ENCODE measurements at places on chromosomes 1 and 21.
A peak's percentile ranks its signal among the peaks of the same experiment; 100 is the strongest.

GRCh38 chr1:76203127-76203526 is 128.6 kb downstream of the ST6GALNAC3 start:
- DNase-seq: no peak

DNA sequence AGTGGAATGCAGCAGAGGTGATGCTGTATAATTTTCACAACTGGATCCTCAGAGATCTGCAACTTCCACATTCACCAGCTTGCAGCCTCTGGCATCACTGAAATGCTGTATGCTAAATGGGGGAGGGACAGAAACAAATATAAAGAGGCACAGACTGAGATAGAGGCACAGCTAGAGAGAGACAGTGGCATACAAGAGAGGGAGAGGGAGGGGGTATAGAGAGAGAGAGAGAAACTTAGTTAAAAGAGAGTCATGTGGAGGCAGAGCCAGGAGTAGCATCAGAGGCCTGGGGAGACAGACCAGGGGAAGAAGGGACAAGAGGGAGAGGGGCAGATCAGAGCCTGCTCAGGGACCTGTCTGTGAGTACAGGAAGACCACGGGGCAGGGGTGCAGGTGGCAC is 84.5 kb upstream of the GRIK3 start:
- no peak for DNase-seq

DNA sequence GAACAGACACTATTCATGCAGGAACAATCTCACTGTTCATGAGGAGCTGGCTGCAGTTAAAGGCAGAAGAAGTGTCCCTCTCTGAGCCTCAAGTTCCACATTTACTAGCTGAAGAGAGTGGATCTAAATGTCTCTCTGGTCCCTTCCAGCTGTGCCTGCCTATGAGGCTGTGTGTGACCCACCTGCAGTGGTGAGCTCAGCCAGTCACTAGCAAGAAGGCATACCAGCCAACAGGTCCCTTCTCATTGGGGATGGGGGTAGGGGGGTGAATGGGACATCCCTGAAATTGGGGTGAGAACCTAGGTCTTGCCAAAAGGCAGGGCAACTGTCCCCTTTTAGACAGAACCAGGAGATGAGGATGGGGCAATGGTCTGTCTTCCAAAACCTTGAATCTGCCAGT is 13.6 kb downstream of the RD3 start:
- DNase-seq: no peak

GRCh38 chr1:46248122-46248920 is 758 bp downstream of the RAD54L start:
- DNase-seq: no peak

GRCh38 chr1:44000122-44000665 is 8.8 kb downstream of the CCDC24 start:
- DNase-seq: no peak

GRCh38 chr1:150487763-150488115 is 520 bp downstream of the TARS2 start:
- no peak for DNase-seq

- peak; percentile 37 for DNase-seq
Measured at GRCh38 chr1:234545517-234546386, 64.2 kb downstream of the IRF2BP2 start.

DNA sequence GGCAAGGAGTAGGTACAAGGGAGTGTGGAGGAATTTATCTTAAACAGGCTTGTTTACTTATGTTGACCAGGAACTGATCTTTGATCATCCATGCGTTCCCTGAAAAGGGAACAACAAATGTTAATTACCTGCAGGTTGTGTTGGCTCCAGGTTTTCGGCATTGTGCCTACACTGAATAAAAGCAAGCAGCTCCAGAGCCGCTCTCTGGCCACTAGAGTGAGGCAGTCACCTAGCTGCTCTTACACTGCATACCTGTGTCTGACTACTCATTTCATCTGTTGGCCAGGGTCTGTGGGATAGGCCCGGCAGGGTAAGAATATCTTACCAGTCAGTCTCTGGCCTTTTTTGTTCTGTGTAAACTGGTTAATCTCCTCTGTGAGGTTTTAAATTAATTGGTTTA is 183.6 kb downstream of the HFM1 start:
- no peak for DNase-seq

DNA sequence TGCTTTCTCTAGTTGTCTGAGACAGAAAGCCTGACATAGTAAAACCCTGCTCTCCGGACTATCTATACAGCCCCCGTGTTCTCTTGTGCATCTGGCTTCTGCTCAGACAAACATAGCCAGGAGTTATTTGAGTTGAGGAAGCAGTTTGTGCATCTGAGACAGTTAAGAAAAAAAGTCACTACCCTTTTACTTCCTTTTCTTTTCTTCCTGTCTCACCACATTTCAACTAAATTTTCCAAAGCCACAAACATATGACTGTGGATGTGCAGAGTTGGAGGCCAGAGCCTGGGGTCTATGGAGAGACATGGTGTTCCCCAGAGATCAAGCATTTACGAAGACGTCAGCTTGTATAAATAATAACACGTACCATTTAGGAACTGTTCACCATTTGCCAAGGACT is 158.5 kb upstream of the FGGY start:
- peak; percentile 40 for DNase-seq

DNA sequence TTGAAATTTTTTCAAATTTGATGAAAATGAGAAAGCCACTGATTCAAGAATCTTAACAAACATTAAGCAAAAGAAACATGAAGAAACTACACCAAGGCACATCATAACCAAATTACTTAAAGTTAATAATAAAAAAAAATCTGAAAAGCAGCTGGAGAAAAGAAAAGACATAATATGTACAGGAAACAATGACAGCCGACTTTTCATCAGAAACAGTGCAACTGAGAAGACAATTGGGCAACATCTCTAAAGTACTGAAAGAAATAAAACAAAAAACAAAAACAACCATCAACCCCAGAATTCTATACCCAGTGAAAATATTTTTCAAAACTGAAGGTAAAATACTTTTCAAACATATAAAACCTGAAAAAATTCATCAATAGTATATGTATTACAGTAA is 73.8 kb upstream of the DMRTA2 start:
- no peak for DNase-seq

GRCh38 chr1:211082824-211083223 is 51.1 kb downstream of the KCNH1 start:
- no peak for DNase-seq

DNA sequence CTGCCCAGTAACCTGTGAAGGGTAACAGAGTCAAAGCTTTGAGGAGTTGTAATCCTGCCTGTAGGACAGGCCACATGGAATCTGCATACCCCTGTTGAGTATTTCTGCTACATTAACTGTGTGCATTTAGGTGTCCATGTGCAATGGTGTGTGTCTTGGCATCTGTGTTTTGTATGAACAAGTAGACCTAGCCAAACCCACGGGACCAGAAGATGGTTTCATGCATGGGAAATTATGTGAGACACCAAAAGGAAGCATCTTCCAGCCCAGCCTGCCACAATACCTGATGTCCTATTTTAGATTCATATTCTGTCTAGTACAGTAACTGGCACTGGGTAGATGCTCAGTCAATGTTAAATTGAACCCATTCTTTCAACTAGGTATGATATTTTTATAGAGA is 70.8 kb upstream of the KCND3 start:
- no peak for DNase-seq

GRCh38 chr1:151680826-151681225 is 35.8 kb downstream of the CELF3 start:
- peak; percentile 92 for DNase-seq

GRCh38 chr1:145942871-145943270 is 14.9 kb downstream of the LIX1L start:
- DNase-seq: no peak

DNA sequence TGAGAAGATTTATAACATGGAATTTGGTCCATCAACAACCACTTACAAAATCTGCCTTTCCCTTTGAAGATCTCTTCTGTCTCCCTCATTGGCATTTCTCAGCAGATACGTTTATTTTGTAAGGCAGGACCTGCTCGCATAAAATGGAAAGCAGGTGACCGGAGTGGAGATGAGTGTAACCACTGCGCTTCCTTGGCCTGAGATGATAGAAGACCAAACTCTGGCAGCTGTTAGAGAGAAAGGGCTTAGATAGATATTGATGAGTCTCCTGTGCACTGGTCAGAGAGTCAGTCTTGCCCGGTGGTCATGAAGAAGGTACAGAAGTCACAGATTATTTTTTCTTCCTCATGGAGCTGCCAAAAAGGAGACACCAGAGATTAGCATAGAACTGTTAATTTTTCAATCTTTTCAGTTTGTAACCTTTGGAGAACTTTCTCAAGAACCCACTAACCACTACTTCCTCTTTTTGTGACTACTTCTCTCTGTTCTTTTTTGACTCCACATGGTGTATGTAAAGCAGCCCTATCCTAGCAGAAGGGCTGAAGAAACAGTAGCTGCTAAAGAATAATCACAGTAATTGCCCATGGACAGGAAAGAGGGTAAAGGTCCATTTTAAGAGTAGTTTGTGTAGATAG is 47.6 kb downstream of the FCRL3 start:
- DNase-seq: no peak

- no peak for DNase-seq
Measured at GRCh38 chr1:90591355-90591969, 125.6 kb downstream of the BARHL2 start.

- peak; percentile 97 for DNase-seq
Measured at GRCh38 chr1:247007511-247008405, at the start of gene ZNF695. TSS of gene ZNF695 (minus strand) at chr1:247008057. CDS start at chr1:247007908, 149 bp downstream.

DNA sequence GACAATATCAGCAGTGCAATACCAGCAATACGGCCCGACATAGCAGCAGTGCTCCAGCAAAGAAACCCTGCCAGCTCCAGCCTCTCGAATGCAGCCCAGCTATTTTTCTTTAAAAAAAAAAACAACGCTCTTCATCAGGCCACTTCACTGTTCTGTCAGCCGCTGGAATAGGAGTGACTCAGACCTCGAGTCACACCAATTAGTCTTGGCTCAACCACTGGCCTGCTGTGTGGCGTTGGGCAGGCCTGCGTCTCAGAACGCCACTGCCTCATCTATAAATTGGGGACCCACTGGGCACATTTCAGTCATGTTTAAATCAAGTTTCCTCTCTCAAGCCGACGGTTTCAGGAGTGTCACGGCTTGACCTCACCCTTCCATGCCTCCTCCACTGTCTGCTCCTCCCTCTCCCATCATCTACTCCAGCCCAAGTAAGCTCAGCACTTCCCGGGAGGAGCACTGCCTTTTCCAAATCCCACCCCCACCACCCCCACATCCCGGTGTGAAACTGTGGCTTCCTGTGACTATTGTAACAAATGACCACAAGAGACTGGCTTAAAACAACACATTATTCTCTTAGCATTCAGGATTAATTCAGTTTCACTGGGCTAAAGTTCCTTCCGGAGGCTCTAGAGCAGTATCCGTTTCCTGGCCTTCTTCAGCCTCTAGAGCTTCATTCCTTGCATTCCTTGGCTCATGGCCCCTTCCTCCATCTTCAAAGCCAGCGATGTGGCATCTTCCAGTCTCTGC is 71.9 kb upstream of the EFHD2 start:
- DNase-seq: peak; percentile 62

DNA sequence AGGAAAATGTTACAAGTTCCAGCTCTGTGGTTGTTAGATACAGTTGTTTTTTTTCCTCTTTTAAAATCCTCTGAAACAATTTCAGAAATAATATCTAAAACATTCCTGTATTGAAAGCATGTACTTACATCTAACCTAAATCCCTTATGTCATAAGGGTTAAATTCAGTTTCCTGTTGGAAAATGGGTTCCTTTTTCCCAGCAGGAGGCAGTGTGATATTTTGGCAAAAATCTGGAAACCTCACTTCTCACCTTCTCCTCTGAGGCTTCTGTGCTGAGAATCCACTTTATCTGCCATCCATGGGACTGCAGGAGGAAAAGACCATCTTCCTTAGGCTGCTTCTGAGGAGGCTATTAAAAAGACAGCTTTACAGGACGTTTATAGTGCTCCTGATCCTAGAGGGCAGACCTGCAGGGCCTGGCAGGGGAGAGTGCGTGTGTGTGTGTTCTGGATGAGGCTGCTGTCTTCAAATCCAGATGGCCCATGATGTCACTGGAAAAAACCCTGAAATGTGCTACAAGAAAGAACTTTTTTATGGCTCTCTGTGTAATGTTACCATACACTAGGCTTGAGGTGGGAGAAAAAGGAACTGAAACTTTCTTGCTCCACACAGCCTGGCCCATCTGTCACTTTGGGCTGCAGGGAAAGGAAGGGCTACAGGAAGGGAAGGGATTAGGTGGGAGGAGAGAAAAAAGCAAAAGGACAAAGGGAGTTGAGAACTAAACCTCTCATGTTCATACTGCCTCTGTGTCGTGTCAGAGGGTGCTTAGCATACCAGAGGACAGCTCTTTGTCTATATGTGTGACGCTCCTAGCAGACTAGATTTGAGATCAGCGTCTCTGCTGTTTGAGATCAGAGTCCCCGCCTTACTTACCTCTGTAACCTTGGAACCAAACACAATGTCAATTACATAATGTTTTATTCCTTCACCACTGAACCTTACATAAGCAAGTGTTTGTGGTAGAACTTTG is 379.2 kb upstream of the SPAG17 start:
- peak; percentile 23 for DNase-seq

GRCh38 chr21:23016617-23017016 is 2018.4 kb downstream of the NCAM2 start:
- DNase-seq: peak; percentile 11

DNA sequence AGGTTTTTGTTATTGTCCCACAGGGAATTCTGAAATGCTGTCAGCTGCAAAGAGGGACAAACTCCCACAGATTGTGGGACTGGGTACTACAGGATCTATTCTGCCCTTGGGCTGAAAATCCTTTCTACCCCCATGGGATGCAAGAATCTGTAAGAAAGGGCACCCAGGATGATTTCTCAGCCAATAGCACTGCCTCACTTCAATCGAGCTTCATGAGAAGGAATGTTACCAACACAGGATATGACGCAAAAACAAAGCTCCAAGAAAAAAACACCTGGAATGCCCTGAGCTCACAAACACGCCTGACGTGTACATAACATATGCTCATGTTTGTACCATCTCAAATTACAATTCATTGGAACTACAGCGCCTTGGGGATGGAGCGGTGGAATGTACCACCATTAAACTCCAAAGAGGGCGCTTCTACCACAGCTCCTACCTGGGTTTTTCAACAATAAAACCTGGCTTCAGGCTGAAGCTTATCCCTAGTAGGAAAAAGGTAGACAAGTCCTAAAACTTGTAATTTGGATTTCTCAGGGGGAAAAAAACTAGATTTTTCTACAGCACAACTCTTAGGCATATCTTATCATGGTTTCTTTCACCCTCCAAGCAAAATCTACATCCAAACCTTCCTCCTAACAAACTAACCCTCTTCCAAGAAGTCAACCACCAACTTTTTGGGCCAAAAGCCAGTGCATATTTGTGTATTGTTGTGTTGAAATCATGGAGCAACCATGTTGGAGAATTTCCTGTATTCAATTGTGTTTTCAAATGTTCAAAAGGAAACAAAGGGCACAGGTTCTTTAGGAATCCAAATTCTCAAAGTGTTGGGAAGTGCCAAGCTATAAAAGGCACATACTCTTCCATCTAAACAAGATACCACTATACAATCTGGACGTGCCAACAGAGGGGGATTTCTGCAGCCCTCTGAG is 78.9 kb downstream of the TGFBR3 start:
- DNase-seq: peak; percentile 65

GRCh38 chr1:89524369-89525168 is at the start of gene LRRC8B:
TSS of gene LRRC8B (plus strand) at chr1:89524829. CDS start at chr1:89582651, 57,822 bp downstream.
- DNase-seq: peak; percentile 81

GRCh38 chr1:245310571-245311531 is 156.1 kb downstream of the KIF26B start:
- DNase-seq: peak; percentile 57
